Lung microvascular endothelial cell (primary cell): ENCODE measurements at places on chromosomes 2 and 18. TPM values are rescaled to one million over a fixed set of nuclear protein-coding genes. Genes with fewer than 3 reads are reported as not detected.

- no peak for DNase-seq
Measured at GRCh38 chr2:150876251-150876950, 385.3 kb downstream of the RBM43 start.

DNA sequence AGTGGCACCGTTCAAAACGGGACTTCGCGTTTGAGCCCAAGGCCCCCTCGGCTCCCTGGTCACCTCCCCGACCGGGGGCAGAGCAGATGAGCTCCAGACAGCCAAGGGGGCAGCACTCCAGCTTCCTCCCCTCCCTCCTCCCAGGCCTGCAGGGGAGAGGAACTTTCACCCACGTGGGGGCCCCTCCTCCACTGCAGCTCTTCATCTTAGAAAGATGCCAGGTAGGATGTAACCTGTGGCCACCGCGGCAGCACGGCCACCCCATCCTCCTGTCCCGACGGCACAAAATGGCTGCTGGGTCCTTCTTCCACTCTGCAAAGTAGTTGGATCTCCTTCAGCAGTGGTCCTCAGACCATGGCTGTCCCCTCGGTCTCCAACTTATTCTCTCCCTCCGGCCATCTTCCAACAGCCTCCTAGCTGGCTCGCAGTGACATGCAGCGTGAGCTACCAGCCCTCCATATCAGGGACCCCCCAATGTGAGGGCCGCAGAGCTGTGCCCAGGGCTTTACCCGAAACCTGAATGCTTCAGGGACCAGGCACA lies 94.5 kb upstream of the ID2 start:
- no peak for DNase-seq

DNA sequence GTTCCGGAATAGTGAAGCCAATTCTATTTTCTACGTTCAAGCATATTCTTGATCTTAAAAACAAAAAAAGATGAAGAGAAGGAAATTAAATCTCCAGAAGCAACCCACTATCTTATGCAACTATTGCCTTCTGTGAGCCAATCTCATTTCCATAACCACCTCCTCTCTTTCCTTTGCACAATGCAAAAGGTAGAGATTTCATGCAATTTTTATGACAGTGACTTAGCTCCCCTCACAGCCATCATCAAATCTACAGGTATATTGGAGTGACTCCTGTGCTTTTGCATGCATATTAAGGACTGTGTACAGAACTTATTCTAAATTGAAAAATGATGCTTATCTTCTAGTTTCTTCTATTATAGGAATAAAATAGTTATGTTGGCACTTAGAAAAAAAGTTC lies 191.8 kb downstream of the DCC start:
- DNase-seq: no peak

- no peak for DNase-seq
Measured at GRCh38 chr2:240339411-240340360, 95.8 kb upstream of the GPC1 start.

DNA sequence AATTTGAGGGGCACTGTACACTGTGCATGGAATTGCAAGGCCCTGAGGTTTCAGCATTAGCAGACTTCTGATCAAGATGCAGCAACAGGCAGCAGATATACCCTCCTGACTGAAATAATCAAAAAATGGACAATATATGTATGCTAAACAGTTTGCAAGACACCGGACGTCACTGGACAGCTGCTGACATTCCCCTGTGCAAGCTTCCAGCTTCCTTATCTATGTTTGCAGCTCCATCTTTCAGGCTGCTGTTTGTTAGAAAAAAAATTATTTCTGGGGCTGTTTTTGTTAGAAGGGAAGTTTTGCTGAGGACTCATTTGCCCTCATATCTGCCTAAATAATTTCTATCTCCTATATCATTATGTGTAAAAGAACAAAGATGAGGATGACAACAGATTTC lies 179.5 kb upstream of the BCL2L11 start:
- no peak for DNase-seq

- peak; percentile 53 for DNase-seq
Measured at GRCh38 chr2:68943581-68944568, 8.8 kb downstream of the GKN2 start.

GRCh38 chr2:111194835-111195621 lies 74.3 kb downstream of the BCL2L11 start:
- DNase-seq: no peak

DNA sequence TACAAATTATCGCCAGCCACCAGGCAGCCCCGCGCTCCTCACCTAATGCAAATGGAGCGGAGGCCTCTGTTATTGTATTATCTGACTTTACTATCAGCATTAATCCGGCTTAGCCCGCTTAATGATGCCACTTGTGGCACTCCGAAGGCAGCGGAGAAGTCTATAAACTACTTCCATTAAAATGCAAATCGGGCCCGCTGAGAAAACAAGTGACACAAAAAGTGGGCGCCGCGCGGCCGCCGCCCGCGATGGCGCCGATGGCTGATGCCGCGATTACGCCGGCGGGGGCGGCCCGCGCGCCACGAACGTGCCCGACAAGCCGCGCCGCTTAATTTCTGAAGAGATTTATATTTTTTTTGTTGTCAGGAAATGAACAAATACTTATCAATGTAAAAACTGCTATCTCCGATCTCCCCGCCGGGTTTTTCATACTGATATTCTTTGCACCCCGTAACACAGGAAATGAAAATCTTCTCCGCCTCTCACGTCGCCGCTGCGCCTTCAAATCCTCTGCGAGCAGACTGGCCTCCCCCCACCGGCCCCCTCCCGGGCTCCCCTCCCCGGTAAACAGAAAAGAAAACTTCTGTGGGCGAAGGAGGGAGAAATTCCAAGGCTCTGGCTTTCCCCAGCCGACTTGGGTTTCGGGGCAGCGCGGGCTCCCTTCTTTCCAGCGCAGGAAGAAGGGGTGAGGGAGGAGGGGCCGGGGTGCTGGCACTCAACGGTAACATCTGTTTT lies 221.8 kb downstream of the INSIG2 start:
- peak; percentile 61 for DNase-seq

DNA sequence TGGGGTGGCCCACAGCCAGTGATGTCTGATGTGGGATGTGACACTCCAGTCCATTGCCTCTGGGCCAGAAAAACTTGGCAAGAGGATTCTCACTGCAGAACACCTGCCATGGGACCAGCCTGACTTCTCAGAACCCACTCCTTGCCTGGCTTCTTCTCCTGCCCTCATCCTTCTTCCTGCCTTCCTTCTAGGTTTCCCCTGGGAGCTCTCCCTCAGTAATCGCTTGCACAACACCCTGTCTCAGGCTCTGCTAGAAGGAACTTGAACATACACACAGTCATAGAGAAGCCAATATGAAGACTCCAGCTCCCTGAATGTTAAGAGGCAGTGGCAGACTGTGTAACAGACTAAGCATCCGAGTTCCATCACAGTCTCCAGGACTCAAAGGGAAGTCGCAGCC lies 4.3 kb upstream of the COL6A3 start:
- DNase-seq: no peak

GRCh38 chr2:69132960-69133590 lies 120.1 kb downstream of the ANTXR1 start:
- DNase-seq: no peak

- no peak for DNase-seq
Measured at GRCh38 chr2:152566728-152567069, 150.6 kb downstream of the PRPF40A start.

Gene GCKR
- 0.22 TPM in 1 of 2 replicates, not detected in the other for total RNA-seq

Gene TMEM17
- 0.99 and 1.1 TPM in 2 replicates for total RNA-seq

Gene DAW1
- total RNA-seq: 0.20 and 0.22 TPM in 2 replicates

Gene ROCK2
- 31.8 and 37.1 TPM in 2 replicates for total RNA-seq

Gene FEV
- not detected in 2 replicates for total RNA-seq

Gene SCYGR3
- total RNA-seq: not detected in 2 replicates

Gene TRIM43
- not detected in 2 replicates for total RNA-seq

Gene PSMD1
- 103 and 115 TPM in 2 replicates for total RNA-seq
